ENCODE measurements at places on chromosomes 13 and 19.

DNA sequence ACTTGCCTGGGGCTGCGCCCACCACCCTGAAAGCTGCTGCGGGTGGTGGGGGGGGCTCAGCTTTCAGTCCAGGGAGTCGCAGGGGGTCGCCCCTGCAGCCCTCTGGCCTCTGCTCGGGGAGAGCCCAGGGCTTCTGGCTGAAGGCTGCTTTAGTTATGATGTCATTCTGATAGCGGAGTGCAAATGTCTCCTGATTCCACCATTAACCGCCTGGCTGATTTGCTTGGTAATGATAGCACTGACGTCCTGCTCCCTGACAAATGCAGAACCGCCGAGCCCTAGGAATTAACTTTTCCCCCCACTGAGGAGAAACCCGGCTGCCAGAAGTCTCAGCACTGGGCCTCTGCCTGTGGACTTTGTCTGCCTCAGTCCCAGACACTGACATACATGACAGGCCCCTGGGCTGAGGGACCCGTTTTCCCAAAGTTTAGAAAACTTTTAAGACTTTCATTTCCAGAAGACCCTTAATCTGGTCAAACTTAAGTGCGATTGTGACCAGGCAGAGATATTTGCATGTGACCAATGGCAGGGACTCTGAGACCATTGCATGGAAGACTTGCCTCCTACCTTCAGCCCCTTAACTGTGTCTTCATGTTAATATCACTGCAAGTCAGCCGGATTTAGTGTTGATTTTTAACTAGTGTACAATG is 142.5 kb upstream of the ZNF536 start:
- no peak for DNase-seq

- no peak for DNase-seq
Observed at GRCh38 chr19:5646703-5647102, 23.8 kb downstream of the SAFB start.

- DNase-seq, result no peak
Observed at GRCh38 chr13:98399756-98400155, 177.2 kb downstream of the STK24 start.

DNA sequence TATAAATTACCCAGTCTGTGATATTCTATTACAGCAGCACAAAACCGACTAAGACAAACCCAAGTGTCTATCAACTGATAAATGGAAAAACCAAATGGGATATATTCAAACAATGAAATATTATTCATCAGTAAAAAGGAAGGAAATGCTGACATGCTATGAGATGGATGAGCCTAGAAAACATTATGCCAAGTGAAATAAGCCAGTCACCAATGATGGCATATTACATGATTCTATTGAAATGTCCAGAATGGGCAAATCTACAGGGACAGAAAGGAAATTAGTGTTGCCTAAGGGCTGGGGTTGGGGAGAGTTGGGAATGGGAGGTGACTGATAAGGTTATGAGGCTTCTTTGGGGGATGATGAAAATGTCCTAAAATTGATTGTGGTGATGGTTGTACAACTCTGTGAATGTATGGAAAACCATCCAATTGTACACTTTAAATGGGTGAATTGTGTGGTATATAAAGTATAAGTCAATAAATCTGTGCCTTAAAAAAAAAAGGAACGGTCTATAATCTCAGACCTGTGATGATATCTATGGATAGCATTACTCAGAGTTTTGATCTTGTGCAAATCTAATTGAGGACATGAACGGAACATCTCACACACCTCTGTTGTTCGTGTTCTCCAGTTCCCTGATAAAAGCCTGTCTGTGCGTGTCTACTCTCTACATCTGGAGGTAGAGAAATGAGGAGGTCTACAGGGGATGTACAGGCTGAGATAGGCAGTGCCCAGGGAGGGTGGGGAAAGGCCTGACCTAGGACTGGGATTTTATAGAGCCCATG is 49.0 kb downstream of the TNFRSF19 start:
- no peak for DNase-seq

GRCh38 chr13:66508153-66508909 is 721.8 kb downstream of the PCDH9 start:
- DNase-seq, result no peak

GRCh38 chr13:109361562-109362289 is 424.7 kb downstream of the IRS2 start:
- DNase-seq, result no peak

DNA sequence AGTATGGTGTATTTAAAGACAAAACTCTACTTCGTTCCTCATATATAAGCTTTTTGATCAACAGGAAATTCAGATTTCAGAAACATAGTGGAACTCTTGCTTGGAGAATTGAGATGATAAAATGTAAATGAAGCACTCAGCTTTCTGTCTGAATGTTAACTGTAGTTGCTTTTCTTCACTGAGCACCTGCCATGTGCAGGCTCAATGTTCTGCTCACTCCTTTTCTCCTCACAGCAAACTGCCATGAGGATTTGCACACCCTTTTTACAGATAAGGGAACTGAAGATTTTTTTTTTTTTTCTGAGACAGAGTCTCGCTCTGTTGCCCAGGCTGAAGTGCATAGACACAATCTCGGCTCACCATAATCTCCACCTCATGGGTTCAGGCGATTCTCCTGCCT is 28.0 kb upstream of the FOXO1 start:
- no peak for DNase-seq
